NCI-H2029 (cell line): ENCODE measurements at places on chromosomes 5 and 9.

DNA sequence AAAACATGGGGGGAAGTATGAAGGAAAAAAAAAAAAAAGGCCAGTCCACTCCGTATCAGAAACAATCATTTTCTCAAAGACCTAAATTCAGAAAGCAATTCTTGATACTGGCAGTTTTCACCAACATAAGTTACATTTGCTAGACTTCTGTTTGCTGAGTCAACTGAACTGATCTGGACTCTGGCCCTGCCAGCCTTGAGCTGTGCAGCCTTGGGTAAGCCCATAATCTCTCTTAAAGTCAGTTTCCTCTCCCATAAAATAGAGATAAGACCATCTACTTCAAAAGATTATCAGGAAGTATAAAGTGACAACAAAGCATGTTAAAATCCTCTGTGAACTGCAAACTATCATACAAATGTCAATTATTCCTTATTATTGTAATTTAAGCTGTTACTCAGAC lies 106.8 kb downstream of the MAPKAP1 start:
- DNase-seq: no peak

DNA sequence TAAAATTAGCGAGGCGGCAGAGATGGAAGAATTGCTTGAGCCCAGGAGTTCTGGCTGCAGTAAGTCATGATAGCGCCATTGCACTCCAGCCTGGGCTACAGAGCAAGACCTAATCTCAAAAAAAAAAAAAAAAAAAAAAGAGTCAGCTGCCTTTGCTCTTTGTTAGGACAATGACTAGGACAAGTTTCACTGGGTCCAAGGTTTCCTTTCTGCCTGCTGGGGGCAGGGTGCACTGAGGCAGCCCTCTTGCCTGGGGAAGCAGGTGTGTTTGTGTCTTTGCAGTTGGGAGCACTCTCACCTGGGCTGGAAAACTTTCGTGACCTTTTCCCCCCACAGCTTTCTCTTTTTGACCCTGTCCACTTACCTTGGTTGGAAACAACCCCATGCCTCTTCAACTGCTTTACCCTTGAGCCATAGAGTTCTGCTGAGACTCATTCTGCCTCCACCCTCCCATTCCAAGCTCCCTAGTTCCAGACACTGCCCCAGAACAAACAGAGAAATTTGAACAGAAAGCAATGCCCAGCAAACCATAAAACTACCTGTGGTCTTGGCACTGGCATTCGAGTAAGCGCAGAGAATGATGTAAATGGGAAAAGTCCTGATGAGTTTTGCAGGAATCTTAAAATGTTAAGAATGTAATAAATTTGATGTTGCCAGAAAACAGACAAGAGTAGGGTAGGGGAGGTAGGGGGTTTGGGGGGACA lies 17.0 kb upstream of the MYO10 start:
- DNase-seq: no peak

DNA sequence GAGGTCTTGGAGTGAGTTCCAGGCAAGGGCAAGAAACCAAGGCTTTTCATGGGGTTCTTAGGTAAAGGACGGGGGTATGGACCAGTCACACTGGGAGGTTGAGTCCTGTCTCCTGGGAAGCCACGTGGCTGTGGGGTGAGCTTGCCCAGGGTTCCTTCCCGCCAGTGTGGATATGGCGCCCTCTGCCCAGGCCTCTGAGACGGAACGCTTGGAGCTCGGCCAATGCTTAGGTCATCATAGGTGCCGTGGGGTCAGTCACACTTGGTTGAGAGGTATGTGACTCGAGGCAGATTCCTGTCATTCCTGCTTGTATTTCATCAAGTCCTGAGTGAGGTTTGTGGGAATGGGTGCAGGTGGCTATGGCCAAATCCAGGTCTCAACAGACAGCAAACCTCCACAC lies 46.2 kb downstream of the TENT4A start:
- peak; percentile 25 for DNase-seq

- DNase-seq: no peak
Measured at GRCh38 chr9:73597039-73597438, 445.4 kb downstream of the ANXA1 start.

GRCh38 chr9:110180511-110181434 lies 27.2 kb downstream of the C9orf152 start:
- peak; percentile 11 for DNase-seq

GRCh38 chr5:151742870-151743294 lies 15.5 kb downstream of the ATOX1 start:
- DNase-seq: no peak

DNA sequence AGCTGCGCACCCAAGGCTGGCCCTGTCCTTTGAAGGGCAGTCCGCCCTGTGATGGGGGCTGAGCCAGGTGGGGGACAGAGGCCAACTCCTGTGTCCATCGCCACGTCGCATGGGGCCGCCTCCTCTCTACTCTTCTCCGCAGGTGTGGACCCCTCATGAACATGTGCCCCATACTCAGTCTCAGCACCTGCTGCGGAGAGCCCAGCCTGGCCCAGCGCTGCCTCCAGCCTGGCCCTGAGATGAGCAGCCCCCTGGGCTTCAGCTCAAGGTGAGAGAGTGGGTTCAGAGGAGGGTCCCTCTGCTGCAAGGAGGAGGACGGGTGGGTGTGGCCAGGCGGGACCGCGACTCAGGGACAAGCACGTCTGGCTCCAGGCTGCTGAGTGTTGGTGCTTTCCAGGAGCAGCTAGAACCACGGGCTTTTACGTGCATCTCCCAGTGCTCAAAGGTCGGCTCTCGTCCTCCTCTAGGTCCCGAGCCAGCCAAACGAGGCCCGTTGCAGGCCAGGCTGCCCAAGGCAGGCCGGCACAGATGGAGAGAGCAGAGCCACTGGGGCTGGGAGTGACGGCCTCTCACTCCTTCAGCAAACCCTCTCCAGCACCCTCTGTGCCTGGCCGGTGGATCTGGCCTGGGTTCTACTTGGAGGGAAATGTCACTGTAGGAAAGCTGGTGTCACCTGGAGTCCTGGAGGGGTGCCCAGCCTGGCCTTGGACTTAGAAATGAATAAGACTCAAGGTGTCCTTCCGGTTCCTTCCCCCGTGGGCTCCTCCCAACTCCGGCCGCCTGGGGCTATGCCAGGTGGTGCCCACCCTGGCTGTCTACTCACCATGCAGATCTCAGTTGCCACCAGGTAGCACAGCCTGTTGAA lies 48.9 kb upstream of the RNF130 start:
- no peak for DNase-seq

DNA sequence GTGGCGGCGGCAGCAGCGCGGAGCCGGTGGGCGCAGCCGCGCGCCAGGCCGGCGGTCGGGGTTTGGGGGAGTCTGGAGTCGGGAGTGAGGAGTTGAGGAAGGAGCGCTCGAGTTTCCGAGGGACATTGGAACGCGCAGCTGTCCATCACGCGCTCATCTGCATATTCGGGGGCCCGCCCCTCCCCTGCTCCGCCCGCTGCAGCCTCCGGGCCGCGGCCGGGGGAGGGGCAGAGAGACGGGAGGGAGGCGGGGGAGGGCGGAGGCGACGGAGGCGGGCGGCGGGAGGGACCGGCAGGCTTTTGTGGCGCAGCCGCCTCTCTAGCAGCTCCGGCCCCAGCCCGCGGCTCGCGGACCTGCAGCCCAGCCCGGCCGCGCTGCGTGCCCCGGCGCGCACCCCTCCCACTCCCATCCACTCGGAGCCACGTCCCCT lies at the start of gene IRX2:
IRX2 (minus strand) TSS at position 86 of the 430 bp plus-strand sequence. CDS start 264 bp downstream, outside the sequence.
- DNase-seq: peak; percentile 97

DNA sequence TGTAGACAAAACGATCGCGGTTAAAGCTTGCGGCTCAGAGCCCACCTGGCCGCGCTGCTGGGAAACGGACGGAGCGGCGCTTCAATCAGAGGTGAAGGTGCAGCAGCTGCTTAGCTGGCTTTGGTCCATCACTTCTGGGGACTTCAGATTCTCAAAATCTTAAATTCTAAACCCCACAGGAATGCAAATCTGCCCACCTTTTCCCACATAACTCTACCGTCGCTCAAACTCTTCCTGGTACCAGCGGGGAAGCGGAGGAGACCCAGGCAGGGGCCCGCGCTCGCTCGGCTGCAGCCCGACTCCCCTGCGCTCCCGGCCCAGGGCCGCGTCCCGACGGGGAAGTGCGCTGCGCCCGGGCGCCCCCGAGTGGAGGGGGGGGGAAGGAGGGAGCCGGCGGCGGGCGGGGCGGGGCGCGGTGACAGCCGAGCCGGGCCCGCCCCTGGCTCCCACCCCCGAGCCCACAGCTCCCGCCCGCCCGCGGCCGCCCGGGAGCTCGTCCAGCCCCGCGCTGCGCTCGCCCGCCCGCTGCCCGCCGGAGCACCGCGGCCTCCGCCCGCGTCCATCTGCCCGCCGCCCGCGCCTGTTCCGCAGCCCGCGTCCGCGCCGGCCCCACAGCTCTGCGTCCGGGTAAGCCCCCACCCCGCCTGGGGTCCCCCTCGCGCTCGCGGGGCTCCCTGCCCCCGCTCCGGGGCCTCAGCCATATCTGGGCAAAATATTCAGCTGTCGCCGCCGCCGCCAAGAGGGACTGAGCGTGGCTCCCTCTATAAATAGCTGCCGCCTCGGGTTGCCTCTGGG lies at the start of gene TMOD1:
TMOD1 (plus strand) TSS at position 490 of the 795 bp plus-strand sequence. CDS start 22,523 bp downstream, outside the sequence.
- peak; percentile 64 for DNase-seq

- DNase-seq: no peak
Measured at GRCh38 chr5:172430354-172430753, 24.0 kb downstream of the SH3PXD2B start.

GRCh38 chr9:128903871-128904620 lies 16.7 kb upstream of the PHYHD1 start:
- DNase-seq: no peak

DNA sequence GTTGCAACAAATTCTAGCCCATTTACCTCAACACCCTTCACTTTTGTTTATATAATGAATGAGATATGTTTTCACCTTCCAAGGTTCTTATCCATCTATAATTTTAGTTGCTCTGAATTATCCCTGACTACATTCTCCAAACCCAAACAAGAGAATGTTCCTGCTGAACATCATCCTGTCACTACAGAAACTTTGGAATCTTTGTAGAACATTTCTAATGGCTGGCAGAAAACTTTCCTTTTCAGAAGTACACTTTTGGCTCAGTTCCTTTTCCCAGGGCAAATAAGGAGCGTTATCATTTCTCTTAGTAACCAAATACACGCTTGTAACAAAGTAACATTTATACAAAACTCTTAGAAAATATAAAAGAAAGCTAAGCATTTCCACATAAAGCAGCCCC lies 860.6 kb upstream of the SEMA6A start:
- DNase-seq: no peak

GRCh38 chr5:154386952-154387629 lies 58.7 kb upstream of the SAP30L start:
- DNase-seq: no peak

- DNase-seq: no peak
Measured at GRCh38 chr5:111010783-111011182, 60.7 kb upstream of the TSLP start.

GRCh38 chr5:109410389-109411148 lies 795 bp upstream of the PJA2 start:
- peak; percentile 51 for DNase-seq

DNA sequence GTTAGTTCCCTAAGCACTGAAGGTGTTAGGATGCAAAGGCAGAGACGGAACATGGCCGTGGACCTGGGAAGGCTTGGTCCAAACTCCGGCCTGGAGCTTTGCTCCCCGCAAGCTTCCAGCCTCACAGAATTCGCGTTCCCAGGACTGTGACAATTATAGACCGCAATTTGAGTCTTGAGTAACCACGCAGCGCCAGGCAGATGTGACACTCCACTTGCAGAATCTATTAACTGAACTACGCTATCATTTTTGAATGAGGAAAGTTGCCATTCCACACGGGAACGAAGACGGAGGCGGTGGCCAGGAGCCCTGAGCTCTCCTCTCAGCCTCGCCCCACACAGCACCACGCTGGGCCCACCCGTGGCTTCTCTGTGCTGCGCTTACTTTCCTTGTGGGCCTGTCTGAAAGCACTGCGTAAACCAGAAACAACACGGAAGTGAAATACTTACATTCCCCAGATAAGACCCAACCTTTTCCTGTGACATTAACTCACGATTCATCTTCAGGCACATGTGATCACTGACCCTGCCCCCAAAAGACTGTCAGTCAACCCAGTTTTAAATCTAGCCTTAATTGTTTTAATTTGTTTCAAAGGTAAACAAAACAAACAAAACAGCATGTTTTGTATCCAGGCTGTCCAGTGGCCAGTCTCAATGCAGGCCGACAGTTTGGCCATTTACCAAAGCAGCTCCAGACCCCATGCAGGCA lies 16.1 kb upstream of the COL5A1 start:
- no peak for DNase-seq

DNA sequence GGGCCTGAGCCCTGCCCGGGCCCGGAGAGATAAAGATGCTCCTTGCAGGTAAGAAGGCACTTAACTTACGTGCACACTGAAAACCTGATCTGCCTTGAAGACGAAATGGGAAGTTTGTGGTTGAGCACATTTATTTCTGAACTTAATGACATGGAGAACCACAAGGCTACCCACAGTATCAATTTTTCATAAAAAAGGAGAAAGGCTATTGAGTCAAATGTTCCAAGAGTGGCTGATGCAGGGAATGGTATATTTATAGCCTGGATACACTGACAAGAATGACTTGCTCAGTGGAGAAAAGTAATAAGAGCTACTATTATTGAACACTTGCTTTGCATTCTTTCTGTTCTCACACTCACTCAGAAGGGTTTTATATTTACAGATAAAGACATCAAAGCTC lies 419.3 kb downstream of the ACTL7B start:
- no peak for DNase-seq

DNA sequence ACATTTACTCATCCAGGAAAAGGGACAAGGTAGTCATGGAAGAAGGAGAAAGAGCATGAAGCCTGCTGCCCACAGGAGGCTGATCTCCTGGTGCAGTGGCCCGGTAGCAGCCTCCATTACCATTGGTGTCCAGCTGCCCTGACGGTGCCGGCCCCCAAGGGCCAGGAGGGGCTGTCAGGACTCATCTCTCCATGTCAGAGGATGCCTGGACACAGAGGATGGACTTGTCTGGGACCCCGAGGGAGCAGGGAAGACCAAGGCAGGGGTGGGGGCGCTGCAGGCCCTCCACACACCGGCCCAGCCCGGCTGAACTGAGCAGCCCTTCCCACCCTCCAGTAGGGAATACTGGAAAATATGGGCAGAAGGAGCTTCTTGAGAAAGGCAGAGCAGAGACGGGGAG lies 52.2 kb downstream of the IRX2 start:
- no peak for DNase-seq

DNA sequence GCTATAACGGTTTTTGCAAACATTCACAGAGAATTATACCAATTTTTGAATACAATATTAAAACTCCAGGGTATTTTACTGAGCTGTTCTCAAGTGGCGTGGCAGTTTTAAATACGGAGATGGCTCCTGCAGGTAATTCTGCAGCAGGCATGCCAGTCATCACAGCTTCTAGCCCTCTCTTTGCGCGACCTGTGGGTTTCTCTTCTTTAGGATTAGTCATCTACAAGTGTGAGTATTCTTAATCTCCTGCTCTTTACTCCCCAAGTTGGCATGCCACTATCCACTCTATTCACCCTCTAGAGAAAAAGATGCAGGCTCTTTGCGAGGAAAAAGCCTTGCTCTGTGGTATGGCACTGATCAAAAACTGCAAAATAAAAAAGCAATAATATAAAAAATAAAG lies 43.9 kb downstream of the ANKRD31 start:
- DNase-seq: no peak

GRCh38 chr5:6328173-6328572 lies 50.2 kb downstream of the MED10 start:
- DNase-seq: no peak
